ENCODE measurements at places on chromosomes 6 and 20.

DNA sequence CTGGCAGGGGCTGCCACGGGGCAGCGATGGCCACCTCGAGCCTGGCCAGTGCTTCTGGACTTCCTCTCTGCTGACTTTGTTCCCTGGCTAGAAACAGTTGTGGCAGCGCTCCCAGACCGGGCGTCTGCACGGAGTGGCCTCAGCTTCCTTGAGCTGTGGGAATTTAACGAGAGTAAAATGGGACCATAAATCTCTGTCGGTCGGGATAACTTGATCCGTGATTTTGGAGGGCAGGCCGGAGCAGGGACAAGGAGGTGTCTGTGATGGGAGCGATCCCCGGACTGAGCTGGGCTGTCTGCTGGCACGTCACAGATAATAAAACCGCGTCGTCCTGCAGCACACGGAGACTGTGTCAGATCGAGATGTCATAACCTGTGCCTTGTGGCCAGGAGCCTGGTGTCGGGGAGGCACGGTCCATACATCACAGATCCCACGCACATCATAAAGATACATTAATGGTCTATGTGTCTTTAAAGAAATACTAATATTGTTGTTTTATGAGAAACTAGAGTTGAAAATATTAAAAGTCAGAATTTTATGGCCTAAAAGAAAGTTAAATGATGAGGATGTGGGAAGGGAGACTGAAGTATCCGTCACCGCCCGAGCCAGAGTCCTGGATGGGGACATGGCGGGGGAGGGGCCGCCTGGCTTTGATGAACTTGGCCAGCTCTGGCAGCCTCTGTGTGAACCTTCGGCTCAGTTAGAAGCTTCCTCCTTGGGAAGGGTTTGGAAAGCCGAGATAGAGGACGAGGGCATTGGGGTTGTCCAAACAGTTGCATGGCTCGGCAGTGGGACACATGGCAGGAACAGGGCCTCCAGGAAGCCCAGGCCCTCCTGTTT, 6.5 kb upstream of the RBBP8NL start:
- DNase-seq = peak; percentile 44

DNA sequence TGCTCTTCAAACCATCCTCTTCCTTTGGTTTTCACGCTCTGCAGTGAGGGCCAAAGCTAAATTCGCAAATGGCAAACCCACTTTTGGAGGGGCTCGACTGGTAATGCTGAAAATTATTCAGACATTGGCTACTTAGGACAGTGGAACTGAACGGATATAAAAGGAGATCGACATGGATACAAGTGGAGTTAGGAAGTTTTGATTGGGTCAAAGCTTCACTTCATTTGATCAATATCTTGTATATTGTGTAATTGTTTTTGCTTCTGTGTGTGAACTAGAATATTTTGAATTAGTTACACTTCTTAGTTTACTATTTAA, 1.2 kb downstream of the FAM8A1 start:
- no peak for DNase-seq

- no peak for DNase-seq
Measured at GRCh38 chr6:36519352-36519751, 27.9 kb downstream of the STK38 start.

DNA sequence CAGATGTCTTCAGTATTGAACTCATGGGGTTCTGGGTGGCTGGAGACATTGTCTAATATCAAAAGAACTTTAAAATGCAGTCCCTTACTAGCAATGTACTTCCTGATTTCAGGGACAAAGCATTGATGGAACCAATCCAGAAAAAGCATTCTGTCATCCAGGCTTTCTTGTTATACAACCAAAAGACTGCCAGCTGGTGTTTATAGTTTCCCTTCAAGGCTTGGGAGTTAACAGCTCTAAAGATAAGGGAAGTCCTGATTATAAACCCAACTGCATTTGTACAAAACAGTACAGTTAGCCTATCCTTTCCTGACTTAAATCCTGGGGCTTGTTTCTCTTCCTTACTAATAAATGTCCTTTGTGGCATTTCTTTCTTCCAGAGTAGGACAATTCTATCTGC, 160.0 kb downstream of the COL21A1 start:
- DNase-seq = no peak

DNA sequence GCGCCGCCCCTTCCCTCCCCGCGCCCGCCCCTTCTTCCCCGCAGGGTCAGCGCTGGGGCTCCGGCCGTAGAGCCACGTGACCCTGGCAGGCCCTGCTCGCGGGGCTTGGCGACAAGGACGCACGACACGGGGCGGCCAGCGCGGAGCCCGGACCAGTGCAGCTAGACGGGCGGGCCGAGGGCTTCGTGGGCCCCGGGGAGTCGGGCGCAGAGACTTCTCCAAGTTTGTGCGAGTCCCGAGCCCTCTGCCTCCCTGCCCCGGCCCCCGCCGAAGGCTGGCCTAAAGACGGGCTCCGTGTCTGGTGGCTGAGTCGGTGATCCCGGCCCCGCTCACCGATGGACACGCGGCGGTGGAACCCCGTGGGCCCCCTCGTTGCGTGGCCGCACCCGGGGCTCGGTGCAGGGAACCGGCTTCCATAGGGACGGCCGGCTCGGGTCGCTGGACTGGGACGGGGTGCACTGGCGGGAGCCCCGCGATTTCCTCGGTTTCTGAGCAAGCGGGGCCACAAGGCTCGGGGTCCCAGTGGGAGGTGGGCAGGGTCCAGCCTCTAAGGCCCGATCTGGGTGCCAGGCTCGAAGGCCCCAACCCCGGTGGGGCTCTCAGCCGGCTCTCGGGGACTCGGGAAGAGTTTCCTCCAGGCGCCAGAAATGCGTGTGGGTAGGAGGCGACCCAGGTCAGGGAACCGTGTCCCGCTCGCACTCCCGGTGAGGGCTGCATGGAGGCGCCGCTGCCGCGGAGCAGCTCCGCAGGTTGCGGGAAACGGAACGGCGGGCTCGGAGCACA, 452 bp upstream of the GATA5 start:
- peak; percentile 50 for DNase-seq

- DNase-seq = no peak
Measured at GRCh38 chr20:35085477-35086225, 7.0 kb downstream of the TRPC4AP start.

DNA sequence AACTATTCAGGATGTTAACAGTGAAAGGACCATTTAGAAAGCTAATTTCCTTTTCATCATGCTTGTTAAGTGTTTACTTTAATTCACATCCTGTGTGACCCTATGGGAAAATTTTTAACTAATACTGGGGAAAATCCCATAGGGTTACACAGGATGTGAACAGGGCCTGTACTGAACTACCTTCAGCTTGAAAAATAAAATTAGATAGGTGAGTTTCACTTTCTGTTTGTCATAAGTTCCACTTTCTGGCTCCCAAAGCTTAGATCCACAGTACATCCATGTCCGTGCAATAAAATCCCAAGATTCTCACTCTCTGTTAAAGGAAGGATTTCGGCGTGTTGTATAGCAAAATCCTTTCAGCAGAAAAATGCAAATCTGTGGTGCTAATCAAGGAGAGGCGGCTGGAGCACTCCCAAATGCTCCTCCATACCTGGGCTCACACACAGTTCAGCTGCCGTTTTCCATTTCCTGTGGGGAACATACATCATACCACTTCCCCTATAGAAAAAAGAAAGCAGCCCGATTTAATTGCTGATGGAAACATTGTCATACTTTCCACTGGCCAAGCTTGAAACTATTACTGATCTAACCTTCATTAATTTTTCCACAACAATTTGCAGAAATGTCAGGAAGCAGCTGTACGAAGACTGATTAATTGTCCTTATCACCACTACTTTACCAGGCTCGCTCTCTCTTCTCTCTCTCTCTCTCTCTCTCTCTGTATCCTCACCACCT, 125.2 kb downstream of the HIVEP2 start:
- DNase-seq = no peak

DNA sequence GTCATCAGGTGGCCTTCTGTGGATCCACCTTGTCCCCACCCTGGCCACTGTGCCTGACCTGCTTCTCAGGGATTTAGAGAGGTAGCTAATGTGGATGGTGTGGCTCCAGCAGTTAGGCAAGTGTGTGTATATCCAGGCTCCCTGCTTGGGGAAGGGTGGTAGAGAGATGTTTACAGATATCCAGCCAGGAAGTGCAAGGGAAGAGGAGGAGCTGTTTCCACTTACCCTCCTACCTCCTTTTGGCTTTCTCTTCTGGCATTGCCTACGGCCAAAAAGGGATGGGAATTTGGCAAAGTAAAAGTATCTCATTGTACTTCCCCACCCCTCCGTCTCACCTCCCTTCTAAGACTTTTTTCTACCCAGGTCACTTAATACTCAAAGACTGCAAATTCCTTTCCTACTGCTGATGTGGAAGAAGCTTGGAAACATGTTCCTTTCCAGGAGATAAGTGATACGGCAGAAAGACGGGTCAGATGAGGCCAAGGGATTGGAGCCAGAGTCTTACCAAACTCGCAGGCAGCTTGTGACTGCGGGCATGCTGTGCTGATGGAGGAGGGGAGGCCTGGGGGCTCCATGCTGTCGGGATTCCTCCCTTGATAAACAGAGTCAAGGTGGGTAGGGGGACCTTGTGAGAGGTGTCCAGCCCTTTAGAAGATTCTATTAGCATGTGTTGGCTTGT, 253.4 kb downstream of the PRL start:
- DNase-seq = peak; percentile 37

Measured in left ventricle myocardium inferior (tissue), 1 donor.